Keratinocyte (primary cell): ENCODE measurements at places on chromosomes 7 and 10. TPM values are rescaled to one million over a fixed set of nuclear protein-coding genes. Genes with fewer than 3 reads are reported as not detected.

GRCh38 chr7:141288626-141289025 lies 214.8 kb downstream of the TMEM178B start:
- no peak for DNase-seq

SDHAF3 gene
- polyA plus RNA-seq: 16.9 to 32.8 TPM (median 18.4 TPM) in 3 replicates

DNA sequence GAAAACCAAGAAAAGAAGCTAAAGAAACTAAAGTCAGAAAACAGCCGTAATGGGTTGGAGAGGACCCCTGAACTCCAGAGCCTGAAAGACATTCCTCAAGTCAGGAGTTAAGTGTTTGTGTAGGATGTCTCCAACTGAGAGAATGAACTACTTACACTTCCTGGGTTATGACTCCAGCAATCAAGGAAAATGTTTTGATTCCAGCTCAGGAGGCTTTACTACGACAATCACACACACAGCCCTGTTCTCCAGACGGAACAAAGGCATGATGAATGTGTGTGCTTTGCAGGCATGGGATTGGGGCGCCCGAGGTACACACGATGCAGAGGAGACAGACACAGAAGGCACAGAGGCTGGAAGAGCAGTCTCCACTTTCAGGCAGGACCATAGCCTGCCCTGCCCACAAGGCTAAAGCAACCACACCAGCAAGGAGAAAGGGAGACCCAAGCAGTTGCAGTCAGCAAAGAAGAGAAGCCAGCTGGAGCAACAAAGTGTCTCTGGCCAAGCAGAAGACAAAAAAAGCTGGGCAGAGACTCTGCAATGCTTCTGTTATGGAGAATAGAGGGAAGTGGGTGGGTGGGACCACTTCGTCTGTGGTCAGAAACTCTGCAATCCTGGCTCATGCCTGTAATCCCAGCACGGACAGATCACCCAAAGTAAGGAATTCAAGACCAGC lies 89.1 kb downstream of the GRB10 start:
- DNase-seq: no peak

TET1 gene
- polyA plus RNA-seq: 0.03 to 0.09 TPM (median 0.08 TPM) in 3 replicates

DNA sequence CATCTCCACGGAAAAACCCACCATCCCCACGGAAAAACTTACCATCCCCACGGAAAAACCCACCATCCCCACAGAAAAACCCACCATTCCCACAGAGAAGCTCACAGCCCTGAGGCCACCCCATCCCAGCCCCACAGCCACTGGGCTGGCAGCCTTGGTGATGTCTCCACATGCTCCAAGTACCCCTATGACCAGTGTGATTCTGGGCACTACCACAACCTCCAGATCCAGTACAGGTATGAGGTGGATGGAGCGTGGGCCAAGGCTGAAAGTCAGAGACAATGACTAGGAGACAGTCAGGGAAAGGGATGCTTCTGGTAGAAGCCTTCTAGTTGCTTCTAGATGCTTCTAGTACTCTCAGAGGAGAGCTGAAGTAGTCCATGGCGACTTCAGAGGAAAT lies 19.6 kb downstream of the ZAN start:
- no peak for DNase-seq

CPN1 gene
- not detected in 3 replicates for polyA plus RNA-seq

CCDC172 gene
- polyA plus RNA-seq: not detected in 3 replicates

GRCh38 chr10:85781404-85781803 lies 585.2 kb downstream of the GRID1 start:
- DNase-seq: no peak

DNA sequence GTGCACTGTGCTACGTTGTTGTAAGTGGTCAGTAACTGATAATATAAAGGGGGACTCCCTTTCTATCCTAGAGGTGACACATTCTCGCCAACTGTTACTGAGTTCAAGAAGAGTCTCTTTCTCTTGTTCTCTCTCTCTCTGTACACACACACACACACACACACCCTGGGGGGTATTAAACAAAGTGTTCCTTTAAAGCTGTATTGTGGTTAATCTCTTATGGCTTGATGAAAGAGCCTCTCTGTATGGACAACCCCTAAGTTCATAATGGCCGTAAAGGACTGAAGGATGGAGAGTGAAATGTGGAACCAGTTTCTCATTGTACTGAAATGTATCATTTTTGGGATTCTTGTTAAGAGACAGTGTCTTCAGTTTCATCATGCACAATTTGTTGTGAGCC lies 145.2 kb upstream of the BMPER start:
- DNase-seq: no peak

DNA sequence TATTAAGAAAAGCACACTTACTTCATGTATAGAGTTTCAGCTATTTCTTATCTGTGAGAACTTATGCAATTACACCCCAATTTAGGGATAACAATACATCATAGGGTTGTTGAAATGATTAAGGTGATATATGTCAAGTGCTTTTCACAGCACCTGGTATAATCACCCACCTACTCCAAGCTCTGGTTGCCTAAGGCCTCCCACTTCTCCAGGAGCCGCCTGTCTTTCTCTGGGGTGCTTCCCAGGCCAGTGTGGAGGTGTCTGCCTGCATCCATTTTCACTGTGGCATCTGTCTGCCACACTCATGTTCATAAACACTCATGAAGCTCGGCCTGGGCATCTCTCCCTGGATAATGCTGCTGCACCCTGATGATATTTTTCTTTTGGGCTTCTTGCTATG lies 250.3 kb downstream of the STK31 start:
- DNase-seq: no peak

LRRD1 gene
- polyA plus RNA-seq: 0.04 TPM in 2 of 3 replicates, not detected in the other

TAS2R41 gene
- polyA plus RNA-seq: not detected in 3 replicates

MOGAT3 gene
- not detected in 3 replicates for polyA plus RNA-seq

ERVW-1 gene
- polyA plus RNA-seq: not detected in 3 replicates

KLHDC10 gene
- polyA plus RNA-seq: 17.3 to 22.7 TPM (median 20.3 TPM) in 3 replicates

- DNase-seq: no peak
These were observed 95.3 kb upstream of the IL6 start for GRCh38 chr7:22631730-22632129.

- peak; percentile 38 for DNase-seq
These were observed 5.0 kb downstream of the AVPI1 start for GRCh38 chr10:97682042-97682441.

DNA sequence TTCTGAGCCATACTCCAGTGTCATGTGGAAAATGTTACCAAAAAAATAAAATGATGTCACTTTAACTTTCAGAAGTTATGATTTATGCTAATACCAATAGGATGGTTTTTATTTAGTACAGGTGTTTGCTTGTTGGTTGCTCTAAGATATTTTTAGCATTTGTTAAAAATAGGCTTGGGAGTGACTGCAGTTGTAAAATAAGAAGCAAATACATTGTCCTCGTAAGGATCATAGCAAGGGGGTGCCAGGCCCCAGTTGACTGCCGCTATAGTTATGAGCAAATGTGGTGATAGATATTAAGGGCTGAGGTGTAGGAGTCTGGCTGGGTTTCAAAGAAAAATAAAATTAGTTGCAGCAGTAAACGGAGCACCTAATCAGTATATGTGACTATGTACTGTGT lies 354.4 kb upstream of the BMPER start:
- DNase-seq: no peak

ZNF789 gene
- 5.4 to 17.5 TPM (median 14.7 TPM) in 3 replicates for polyA plus RNA-seq

GRCh38 chr10:126342680-126343079 lies 45.6 kb downstream of the ADAM12 start:
- DNase-seq: no peak
